NCI-H446 (cell line): ENCODE measurements at places on chromosomes 5 and 9.
A peak's percentile ranks its signal among the peaks of the same experiment; 100 is the strongest.

GRCh38 chr5:172451771-172452197 lies 2.5 kb downstream of the SH3PXD2B start:
- DNase-seq: no peak

DNA sequence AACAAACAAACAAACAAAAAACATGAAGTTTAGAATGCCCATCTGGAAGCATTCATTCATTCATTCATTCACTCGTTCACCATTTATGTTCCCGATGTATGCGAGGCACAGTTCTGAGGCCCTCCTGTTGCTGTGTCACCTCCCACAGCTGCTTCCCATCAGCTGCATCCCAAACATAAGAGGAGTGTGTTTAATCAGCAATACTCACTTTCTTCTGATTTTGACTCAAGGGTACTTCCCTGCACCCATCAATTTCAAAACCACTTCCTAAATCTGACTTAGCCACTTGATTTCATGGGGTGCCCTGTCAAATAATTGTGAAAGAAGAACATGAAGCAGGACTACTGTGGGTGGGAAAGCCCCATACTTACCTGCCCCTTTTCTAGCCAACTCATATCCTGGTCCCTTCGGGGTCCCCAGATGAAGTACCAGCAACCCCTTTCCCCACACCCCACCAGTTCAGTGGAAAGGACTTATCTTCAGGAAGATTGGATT lies 128.0 kb upstream of the IL12B start:
- DNase-seq: no peak

- DNase-seq: no peak
These were observed 7.6 kb upstream of the CXXC5 start for GRCh38 chr5:139640421-139641115.

GRCh38 chr5:116378007-116378776 lies 196.4 kb downstream of the SEMA6A start:
- peak; percentile 77 for DNase-seq

DNA sequence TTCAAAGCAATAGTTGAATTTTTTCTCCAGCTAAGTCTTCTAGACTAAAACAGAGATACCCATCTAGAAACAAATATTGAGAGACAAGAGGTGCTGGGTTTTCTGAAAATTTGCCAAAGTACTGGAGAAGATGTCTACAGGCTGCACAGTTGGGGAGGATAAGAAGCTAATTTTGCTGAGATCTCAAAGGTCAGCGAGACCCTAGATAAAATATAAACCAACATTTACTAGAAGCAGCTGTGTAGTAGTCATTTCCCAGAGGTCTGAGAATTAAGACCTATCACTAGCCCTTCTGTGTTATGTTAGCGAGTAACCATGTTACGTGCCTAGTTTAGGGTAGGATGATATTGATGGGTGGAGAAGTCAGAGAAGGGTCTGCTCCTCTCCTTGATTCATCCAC lies 208.5 kb upstream of the TNC start:
- DNase-seq: no peak

DNA sequence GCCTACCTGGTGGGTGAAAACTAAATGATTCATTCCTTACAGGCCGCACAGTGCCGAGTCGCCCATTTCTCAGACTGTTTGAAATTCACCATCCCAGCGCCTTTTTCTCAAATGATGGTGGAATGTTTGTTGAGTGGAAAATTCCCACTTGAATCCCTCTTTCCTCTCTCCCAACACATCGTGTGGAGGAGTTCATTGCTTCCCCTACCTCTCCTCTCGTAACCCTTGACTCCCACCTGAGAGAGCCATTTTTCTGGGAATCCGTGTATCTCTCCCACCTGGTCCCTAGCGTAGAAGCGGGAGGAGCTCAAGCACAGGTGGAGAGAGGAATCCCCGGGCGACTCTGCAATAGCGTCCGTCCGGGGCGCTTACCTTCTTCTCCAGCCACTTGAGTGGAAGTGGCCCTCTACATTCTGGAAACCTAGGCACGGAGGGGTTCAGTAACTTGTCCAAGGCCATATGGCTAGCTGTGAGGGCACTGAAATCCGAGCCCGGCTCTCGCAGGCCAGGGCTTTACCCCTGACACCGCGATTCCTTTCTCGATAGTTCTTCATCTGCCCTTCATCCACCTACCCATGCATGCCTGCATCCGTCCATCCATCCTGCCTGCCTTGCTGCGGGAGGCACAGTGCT lies 683 bp downstream of the OSMR start:
- no peak for DNase-seq

GRCh38 chr5:143376911-143377813 lies 26.3 kb downstream of the NR3C1 start:
- DNase-seq: no peak

DNA sequence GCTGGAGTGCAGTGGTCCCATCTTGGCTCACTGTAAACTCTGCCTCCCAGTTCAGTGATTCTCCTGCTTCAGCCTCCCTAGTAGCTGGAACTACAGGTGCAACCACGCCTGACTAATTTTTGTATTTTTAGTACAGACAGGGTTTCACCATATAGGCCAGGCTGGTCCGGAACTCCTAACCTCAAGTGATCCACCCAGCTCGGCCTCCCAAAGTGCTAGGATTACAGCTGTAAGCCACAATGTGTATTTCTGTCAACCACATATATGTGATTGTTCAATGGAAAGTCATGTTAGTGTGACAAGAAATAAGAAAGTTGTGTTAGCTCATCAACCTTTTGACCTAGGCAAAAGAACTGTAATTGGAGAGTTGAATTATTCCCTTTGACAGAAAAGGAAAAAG lies 677.1 kb upstream of the CHD1 start:
- DNase-seq: no peak

GRCh38 chr5:144247131-144247530 lies 76.5 kb downstream of the KCTD16 start:
- DNase-seq: no peak

DNA sequence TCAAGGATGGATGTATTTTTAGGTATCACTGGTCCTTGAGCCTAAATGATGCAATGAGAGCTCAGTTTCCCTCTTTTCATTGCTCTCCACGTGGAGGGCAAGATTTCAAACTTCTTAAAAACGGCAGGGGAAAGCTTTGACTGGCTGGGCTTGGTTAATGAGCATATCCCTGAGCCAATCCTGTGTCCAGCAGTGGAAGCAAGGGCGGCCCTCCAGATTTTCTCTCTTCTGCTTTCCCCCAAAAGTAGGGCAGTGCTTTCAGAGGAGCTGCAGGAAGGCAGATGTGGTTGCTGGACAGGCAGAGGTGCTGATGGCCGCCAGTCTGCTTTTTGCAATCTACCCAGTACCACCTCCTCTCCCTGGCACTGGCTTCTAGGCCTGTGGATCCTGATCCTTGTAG lies 30.0 kb upstream of the TBC1D2 start:
- no peak for DNase-seq

- no peak for DNase-seq
These were observed 39.0 kb upstream of the ZSWIM6 start for GRCh38 chr5:61293071-61293470.

DNA sequence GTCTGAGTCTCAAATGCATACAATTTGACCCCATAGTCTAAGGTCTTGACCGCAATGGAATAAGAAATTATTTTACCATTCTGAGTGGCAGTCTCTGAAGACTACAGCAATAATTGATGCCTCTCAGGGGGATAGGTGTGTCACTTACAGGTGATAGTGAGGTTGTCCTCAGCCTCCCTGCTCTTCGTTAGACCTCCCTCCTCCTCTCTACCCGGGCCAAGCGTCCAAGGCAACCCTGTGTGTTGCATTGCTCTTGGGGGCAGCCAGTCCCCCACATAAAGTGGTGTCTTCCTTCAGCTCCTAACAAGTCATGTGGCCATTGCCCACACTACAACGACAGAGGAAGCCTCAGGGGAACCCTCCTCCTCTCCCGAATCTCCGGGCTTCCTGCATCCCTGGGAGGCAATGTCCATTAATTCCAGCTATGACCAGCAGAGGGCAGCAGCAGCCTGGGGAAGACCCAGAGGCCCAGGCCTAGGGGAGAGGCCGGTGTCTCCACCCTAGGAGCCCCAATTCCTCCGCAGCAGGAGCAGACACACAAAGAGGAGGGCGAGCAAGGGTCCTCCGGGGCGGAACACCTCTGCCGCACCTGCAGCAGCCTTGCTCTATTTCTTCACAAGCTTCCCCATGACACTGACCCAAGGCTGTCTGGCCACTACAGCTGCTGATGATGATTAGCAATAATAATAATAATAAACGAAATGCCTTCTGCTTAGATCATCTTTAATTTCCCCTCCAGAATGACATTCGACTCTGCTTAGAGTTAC lies 134.8 kb downstream of the KCNIP1 start:
- DNase-seq: peak; percentile 65

- DNase-seq: no peak
These were observed 31.8 kb downstream of the AK8 start for GRCh38 chr9:132846109-132846917.

DNA sequence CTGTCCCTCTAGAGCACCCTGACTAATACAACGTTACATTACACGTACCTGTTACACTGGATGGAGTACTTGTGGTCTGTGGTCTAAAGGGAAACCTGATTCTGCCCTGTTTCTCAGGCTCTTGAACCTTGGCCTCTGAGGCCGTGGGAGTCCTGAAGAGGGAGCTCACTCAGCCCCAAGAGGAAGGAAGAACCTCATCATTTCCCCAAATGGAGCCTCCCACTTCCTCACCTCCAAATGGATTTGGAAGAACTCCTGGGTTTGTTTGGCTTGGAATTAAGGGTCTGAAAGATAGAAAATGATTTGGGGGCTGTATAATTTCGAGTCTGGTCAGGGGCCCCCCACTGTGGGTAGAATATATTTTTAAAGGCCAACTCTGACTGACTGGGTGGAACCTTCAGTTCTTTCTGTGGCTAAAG lies 200.2 kb downstream of the SEMA6A start:
- no peak for DNase-seq

DNA sequence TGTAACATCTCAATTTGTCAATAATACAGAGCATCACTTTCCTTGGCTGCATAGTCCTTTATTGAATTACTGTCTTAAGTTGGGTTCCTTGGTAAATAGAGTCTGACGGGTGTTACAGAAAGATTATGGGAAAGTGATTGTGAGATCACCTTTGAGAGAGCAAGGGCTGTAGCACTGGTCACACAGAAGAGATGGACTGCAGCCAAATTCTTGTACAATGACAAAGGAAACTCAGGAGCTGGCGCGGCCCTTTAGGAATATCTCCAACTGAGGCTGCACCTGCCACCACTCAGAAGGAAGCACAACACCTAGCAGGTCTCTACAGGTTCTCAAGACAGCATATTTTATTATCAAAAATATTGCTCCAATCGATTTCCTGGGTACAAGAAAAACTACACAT lies 350.0 kb upstream of the ISL1 start:
- no peak for DNase-seq

GRCh38 chr9:93659044-93659836 lies 82.9 kb downstream of the PHF2 start:
- DNase-seq: no peak

DNA sequence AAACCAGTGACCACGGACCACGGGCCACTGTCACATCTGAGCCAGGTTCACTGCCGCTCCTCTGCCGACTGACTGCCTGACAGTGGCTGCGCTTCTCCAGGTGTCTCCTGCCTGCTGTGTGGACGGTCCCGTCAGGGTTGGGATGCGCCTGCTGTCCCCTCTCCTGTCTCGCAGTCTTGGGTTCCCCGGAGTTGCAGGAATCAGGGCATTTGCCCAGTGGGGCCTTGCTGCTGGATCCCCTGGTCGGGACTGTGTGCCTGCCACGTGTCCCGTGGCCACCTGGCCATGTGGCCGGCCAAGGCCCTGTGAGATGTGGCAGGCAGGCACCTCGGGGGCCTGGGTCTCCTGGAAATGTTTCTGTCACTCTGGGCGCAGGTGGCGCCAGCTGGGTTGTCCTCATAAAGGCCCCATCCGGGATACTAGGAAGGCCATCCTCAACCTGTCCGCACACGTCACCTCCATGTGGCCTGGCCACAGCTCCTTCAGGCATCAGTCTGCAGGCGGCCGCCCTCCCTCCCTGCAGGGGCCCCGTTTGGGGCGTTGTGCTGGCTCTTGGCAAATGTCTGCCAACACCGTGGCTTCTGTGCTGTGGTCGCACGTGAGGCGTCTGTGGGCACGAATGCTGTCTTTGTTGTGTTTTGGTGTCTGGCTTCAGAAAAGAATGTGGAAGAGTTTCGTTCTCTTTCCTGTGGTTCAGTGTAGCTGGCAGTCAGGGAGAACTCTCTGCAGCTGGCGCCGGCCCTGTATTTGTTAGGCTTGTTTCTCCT lies 6.4 kb upstream of the TOR4A start:
- no peak for DNase-seq

GRCh38 chr5:88279584-88279983 lies 10.9 kb upstream of the TMEM161B start:
- DNase-seq: no peak

DNA sequence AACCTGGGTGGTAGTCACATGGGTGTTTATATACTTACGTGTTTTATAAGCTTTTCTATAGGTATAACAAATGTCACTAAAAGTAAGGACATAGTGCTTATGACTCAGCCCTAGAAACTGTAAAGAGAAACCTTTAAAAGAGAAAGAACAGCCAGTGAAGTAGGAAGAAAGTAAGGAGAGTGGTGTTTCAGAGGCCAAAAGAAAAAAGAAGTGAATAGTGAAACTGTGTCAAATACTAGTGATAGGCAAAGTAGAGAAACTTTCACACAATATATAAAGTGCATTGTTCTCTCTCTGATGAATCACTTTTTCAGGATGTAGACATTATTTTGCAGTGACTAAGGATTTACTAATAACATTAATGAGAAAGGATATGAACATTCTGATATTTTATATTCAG lies 74.2 kb upstream of the SUSD1 start:
- DNase-seq: no peak

GRCh38 chr9:134163371-134164196 lies 780 bp downstream of the RNU6ATAC start:
- DNase-seq: no peak

DNA sequence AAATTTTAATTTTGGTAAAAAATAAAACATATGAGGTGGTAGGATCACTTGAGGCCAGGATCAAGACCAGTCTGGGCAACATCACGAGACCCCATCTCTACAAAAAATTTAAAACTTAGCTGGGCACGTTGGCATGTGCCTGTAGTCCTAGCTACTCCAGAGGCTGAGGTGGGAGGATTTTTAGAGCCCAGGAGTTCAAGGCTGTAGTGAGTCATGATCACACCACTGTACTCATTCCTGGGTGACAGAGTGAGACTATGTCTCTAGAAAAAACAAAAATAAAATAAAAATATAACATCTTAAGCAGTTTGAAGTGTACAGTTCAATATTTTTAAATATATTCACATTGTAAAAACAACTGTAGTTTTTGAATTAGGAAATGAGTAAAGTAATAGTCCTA lies 108.3 kb downstream of the SMIM15 start:
- DNase-seq: no peak

DNA sequence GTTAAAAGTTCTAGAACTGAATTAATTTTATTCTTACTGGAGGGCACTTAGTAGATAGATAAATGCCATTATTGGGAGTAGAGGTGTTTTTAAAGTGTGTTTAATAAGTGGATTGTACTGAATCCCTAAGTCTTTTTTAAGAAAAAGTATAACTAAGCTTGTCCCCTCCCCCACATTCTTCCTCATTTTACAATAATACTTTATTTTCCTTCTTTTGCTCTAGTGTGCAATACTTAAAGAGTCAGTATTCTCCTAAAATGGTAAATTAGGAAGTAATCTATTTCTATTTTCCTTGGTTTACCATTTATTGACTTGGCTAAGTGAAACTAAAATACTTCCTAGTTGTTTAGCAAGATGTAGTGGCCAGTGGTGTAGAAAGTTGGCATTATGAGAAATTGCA lies 11.6 kb downstream of the UBLCP1 start:
- DNase-seq: no peak
